Activated CD8-positive, alpha-beta memory T cell treated with anti-CD3 and anti-CD28 coated beads, Interleukin-2, amount 10 ng/mL, durations not matched to agents 7 days and 5 days (primary cell): ENCODE measurements at places on chromosomes 6 and 20. TPM values are rescaled to one million over a fixed set of nuclear protein-coding genes. Genes with fewer than 3 reads are reported as not detected.

Gene DBNDD2
- 9.7 TPM for total RNA-seq

Gene KCNB1
- not detected for total RNA-seq

Gene POM121L2
- total RNA-seq: not detected

Gene MAN1A1
- total RNA-seq: 34.8 TPM

Gene CENPW
- total RNA-seq: 66.5 TPM

Gene EYA4
- total RNA-seq: not detected

Gene SLC17A3
- total RNA-seq: 0.76 TPM

Gene GZF1
- 14.4 TPM for total RNA-seq

Gene SCGN
- total RNA-seq: not detected

Gene LINC00237
- total RNA-seq: not detected

Gene NKAPL
- 0.26 TPM for total RNA-seq

Gene GMPR
- total RNA-seq: 11.8 TPM

Gene PRR18
- total RNA-seq: not detected

Gene TPBG
- not detected for total RNA-seq

Gene ROS1
- not detected for total RNA-seq

Gene COL9A1
- total RNA-seq: not detected

Gene MAK
- total RNA-seq: 0.26 TPM

Gene MUC22
- not detected for total RNA-seq

Gene UBE2J1
- 26.1 TPM for total RNA-seq

Gene KIF25
- total RNA-seq: not detected

Gene SNAP25
- total RNA-seq: not detected

Gene HAO1
- not detected for total RNA-seq

Gene RARS2
- 22.1 TPM for total RNA-seq

Gene SOBP
- 2.0 TPM for total RNA-seq

Gene PLG
- total RNA-seq: 0.80 TPM

Gene PNPLA1
- not detected for total RNA-seq

Gene OVOL2
- total RNA-seq: not detected

Gene RAMACL
- 0.14 TPM for total RNA-seq

Gene KIAA1755
- total RNA-seq: not detected

Gene OR2J3
- not detected for total RNA-seq

Gene MAP7
- 0.59 TPM for total RNA-seq

Gene SLC44A4
- total RNA-seq: not detected

Gene GNAS-AS1
- 1.8 TPM for total RNA-seq

Gene RAET1L
- total RNA-seq: not detected

Gene COL21A1
- not detected for total RNA-seq

Gene ACSS1
- 44.4 TPM for total RNA-seq

Gene TMEM217
- total RNA-seq: 2.7 TPM

Gene DEFB132
- not detected for total RNA-seq

Gene FAM209B
- total RNA-seq: 1.3 TPM

Gene SLC22A2
- total RNA-seq: not detected

Gene CLDN20
- not detected for total RNA-seq

Gene MICA
- total RNA-seq: 15.6 TPM

Gene PDE10A
- not detected for total RNA-seq

Gene C20orf204
- 17.5 TPM for total RNA-seq

Gene HRH3
- not detected for total RNA-seq

Gene DSTN
- total RNA-seq: 55.8 TPM

Gene FAM217A
- total RNA-seq: not detected
